NCI-H187 (cell line): ENCODE measurements at places on chromosomes 13 and 19.
A peak's percentile ranks its signal among the peaks of the same experiment; 100 is the strongest.

GRCh38 chr13:53206455-53206854 is 177.8 kb downstream of the OLFM4 start:
- no peak for DNase-seq

GRCh38 chr13:40204246-40204645 is 462.2 kb downstream of the FOXO1 start:
- no peak for DNase-seq

DNA sequence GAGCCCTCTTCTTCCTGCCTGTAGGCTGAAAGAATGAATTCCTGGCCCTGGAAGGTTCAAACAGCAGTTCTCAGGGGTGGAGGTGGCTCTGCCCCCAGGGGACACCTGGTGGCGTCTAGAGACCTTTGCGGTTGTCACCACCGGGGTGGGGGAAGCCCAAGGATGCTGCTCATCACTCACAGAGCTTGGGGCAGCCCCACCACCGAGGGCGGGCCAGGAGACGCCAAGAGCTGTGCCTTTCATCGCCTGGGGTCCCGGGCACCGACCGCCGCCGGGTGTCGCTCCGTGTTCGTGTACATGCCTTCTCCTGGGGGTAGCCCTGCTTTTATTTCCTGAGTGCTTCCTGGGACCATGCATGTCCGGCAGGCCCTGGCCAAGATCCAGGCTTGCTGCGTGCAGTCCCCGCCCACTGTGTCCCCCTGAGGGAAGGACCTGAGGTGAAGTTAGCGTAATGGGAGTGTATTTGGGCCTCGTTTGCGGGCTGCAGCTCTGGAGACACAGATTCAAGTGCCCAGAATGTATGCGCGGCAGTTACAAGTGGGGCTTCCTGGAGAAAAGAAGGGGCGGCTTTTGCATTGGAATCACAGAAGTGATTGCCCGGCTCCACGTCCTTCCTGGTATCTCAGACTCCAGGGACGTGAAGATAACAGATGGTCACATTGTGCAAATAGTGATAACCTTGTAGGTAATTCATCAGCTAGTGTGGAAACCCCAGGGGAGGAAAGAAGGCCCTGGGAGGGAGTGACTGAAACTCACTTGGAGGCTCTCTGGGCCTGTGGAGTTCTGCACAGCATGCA is 7.8 kb downstream of the DOT1L start:
- no peak for DNase-seq

- no peak for DNase-seq
Observed at GRCh38 chr19:1856698-1857603, 6.4 kb downstream of the KLF16 start.

GRCh38 chr13:48858122-48858902 is 117.4 kb upstream of the FNDC3A start:
- no peak for DNase-seq

GRCh38 chr13:21427741-21428140 is 31.4 kb downstream of the ZDHHC20 start:
- no peak for DNase-seq

GRCh38 chr13:59332966-59333365 is 830.8 kb downstream of the DIAPH3 start:
- no peak for DNase-seq

DNA sequence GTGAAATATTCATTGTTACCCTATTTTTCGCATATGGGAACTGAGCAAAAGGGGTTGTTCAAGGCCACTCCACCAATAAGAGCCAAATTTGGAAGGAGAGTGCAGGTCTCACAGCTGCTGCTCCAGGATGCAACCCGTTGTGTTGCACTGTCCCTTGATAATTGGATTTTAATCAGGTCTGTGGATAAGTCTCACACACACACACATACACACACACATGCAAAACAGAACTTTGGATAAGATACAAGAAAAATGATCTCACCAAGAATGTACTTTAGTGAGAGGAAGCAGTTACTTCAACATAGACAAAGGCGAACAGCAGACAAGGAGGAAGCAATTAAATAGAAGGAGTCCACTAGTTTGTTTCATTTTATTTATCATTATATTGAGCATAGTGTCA is 127.3 kb upstream of the EDNRB start:
- no peak for DNase-seq

GRCh38 chr13:30759748-30760147 is 24.4 kb downstream of the ALOX5AP start:
- DNase-seq, result no peak

DNA sequence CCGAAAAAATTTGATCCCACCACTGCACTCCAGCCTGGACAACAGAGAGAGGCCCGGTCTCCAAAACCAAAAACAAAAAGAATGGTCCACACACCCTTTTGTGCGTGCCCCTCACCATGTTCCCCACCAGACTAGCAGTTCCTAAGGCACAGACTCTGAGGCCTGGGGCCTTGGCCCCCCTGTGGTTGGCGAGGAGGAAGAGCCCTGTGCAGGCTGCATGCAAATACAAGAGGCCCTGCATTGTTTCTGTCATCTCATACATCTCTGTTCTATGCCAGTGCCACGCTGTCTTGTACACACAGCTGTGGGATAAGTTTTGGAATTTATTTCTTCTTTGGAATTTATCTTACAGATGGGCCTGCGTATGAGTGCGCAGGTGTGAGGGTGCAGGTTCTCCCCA is 4.7 kb upstream of the YJEFN3 start:
- DNase-seq, result no peak

GRCh38 chr19:40588110-40588854 is 11.6 kb downstream of the SHKBP1 start:
- DNase-seq, result no peak

DNA sequence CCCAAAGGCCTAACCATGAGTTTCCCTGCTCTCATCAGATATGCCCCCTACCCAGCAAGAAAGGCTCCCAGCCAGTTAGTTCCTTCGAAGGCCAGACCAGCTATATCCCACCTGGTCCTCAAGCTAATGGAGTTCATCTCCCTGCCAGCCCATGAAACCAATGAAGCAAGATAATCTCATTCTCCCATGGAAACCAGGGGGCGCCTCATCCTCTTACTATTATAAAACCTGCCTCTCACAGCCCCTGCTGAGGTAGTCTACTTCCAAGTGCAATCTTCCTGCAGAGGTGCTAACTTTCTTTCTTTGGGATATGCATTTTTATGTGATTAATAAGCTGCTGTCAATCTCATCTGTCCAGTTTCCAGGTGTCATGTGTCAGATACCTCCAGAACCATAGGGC is 34.0 kb upstream of the ZNF573 start:
- no peak for DNase-seq

GRCh38 chr19:43224855-43225253 is 19.4 kb upstream of the PSG4 start:
- DNase-seq, result no peak

- no peak for DNase-seq
Observed at GRCh38 chr13:44651209-44651608, 75.1 kb upstream of the TSC22D1 start.

GRCh38 chr13:113612607-113613006 is 28.1 kb downstream of the TFDP1 start:
- DNase-seq, result no peak

- no peak for DNase-seq
Observed at GRCh38 chr13:38166116-38166515, 183.5 kb upstream of the UFM1 start.

DNA sequence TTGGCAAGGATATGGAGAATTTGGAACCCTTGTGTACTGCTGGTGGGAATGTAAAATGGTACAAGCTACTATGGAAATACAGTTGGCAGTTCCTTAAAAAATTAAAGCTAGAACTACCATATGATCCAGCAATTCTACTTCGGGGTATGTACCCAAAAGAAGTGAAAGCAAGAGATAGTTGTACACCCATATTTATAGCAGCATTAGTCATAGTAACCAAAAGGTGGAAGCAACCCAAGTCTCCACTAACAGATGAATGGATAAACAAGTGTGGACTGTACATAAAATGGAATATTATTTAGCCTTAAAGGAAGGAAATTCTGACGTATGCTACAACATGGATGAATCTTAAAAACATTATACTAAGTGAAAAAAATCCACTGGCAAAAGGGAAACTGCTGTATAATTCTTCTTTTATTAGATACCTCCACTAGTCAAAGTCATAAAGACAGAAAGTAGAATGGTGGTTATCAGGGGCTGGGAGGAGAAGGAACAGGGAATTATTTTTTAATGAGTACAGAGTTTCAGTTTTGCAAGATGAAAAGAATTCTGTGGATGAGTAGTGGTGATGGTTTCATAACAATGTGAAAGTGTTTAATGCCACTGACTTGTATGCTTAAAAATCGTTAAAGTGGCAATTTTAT is 141.6 kb downstream of the RXFP2 start:
- DNase-seq, result no peak

DNA sequence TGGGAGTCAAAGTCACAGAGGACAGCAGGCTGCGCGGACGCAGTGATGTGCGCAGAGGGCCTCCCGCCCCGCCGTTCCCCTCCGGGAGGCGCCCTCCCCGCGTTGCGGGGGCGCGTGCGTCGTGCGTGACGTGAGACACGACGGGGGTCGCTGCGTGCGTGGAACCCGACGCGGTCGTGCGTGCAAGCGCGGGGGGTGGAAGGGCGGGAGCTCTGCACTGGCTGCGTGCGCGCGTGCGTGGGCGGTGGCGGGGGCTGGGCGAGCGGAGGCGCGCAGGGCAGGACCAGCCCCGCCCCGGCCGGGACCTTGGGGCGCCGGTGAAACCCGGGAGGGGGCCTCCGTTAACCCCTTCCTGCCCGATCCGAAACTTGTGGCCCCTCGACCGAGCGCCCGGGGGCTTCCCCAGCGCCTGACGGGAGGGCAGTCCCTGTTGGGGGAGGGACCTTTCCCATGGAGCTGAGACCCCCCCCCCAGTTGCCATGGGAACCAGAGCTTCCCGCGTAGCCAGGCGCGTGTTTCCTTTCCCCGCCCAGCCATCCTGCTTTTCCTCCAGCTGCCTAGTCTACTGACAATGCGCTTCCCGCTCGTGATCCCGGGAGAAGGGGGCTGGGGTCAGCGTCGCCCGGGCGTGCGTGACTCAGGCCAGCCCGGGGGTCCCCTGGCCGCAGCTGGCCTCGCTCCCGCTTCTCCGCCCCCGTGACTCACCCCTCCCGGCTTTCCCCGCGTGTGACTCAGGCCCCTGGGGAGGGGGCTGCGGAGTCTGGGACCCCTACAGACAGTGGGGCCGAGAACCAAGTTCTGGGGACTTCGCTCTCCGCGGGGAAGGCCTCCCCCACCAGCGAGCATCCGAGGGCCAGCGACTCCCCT is 7.3 kb upstream of the HOOK2 start:
- DNase-seq, result peak; percentile 2

DNA sequence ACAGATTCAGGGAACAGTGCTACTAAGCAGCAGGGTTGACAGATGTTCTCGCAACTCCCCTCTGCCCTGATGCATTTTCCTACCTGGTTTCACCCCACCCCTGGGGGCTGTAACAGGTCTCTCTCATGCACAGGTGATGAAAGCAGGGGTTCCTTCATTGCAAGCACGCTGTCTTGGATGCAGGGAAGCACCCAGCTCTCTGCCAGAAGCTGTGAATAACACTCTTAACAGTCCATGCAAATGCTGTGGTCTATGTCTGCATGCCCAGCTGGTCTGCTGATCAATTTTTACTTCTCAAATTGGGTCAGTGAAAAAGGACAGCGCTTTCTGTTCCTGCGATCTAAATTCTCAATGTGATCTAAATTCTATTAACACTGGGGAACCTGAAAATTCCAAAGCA is 246.3 kb upstream of the TSHZ3 start:
- no peak for DNase-seq
